Head of caudate nucleus (tissue), 42 donors: ENCODE measurements at places on chromosomes 6 and 20.

GRCh38 chr6:111503660-111504059, 20.6 kb upstream of the REV3L start:
- no peak for DNase-seq

DNA sequence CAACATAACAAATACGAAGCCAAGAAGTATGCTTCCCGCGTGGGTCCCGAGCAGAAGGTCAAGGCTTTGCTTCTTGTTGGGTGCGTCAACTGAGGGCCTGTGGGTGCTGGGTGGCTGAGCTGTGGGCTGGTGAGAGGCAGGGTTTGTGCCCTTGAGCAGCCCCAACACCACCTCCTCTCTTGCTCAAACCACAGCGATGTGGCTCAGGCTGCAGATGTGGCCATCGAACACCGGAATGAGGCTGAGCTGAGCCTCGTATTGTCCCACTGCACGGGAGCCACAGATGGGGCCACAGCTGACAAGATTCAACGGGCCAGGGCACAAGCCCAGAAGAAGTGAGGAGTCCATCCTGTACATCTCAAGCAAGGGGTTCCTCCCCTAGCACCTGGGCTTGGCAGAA, 7.0 kb upstream of the PTPRA start:
- no peak for DNase-seq

DNA sequence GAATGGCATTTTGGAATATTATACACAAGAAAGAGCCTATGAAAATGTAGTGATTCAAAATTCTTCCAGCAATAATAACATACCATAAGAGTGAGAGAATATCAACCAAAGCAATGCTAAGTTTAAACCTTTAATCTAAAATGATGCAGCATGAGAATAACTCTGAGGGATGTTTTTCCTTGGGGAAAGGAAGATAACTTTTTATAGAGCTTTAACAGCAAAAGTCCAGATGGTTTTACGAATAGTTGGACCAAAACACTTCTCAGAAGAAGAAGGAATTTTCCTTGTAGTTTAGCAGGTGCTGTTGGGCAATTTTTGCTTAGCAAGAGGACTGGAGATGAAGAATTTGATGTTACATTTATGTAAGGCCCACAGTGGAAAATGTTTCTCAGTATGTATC, 1503.2 kb downstream of the HACE1 start:
- DNase-seq = no peak

- DNase-seq = no peak
These were observed 38.6 kb downstream of the COL9A1 start for GRCh38 chr6:70264306-70264705.

DNA sequence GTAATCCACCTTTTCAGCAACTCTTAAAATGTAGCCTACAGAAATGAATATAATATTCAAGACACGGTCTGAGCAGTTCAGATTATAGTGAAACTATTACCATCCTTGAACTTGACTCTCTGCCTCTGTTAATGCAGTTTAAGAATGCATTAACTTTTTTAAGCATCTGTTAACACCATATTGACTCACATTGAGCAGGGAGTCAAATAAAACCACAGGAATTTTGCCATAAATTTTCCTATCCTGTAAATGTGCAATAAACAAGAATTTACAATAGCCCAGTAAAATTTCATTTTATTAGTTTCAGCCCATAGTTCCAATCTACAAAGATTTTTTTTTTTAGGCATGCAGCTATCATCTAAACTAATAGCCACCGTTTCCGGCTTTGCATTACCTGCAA, 239.2 kb upstream of the DEFB112 start:
- DNase-seq = no peak

GRCh38 chr20:7859356-7859802, 80.9 kb downstream of the HAO1 start:
- DNase-seq = no peak

- no peak for DNase-seq
These were observed 48.4 kb upstream of the IYD start for GRCh38 chr6:150320442-150320841.

- DNase-seq = no peak
These were observed 112.3 kb downstream of the RCAN2 start for GRCh38 chr6:46378882-46379416.

GRCh38 chr6:107666981-107667601, 157.0 kb downstream of the SCML4 start:
- no peak for DNase-seq

DNA sequence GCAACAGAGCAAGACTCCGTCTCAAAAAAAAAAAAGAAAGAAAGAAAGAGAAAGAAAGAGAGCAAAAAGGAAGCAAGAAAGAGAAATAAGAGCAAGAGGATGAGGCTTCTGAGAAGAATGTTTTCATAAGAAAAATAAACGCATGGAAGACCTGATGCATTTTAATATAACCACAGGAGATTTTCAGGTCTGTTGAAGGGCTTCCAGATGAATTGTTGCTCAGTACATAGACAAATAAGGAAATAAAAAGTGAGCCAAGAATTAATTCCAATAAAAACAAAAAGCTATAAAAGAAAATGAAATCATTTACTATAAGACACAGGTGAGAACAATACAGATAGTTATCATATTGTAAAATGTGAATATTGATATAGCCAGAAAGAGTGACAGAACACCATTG, 43.5 kb downstream of the PERP start:
- DNase-seq = no peak

GRCh38 chr20:5557123-5557522, 193.1 kb upstream of the SHLD1 start:
- DNase-seq = peak; percentile 58
